ENCODE measurements at places on chromosomes 1 and 21. TPM values are rescaled to one million over a fixed set of nuclear protein-coding genes. Genes with fewer than 3 reads are reported as not detected.

PIP5K1A gene
- 60.9 TPM for total RNA-seq

RNF223 gene
- not detected for total RNA-seq

MATN1 gene
- not detected for total RNA-seq

TEX38 gene
- total RNA-seq, result not detected

DCST2 gene
- total RNA-seq, result 4.2 TPM

DNA sequence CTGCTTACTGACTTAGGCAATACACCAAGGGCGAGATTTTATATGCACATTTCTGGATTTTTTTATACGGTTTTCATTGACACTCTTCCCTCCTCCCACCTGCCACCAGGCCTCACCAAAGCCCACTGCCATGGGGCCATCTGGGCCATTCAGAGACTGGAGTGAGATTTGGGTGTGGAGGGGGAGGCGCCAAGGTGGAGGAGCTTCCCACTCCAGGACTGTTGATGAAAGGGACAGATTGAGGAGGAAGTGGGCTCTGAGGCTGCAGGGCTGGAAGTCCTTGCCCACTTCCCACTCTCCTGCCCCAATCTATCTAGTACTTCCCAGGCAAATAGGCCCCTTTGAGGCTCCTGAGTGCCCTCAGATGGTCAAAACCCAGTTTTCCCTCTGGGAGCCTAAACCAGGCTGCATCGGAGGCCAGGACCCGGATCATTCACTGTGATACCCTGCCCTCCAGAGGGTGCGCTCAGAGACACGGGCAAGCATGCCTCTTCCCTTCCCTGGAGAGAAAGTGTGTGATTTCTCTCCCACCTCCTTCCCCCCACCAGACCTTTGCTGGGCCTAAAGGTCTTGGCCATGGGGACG lies 57.9 kb downstream of the LACTBL1 start:
- no peak for DNase-seq

DNA sequence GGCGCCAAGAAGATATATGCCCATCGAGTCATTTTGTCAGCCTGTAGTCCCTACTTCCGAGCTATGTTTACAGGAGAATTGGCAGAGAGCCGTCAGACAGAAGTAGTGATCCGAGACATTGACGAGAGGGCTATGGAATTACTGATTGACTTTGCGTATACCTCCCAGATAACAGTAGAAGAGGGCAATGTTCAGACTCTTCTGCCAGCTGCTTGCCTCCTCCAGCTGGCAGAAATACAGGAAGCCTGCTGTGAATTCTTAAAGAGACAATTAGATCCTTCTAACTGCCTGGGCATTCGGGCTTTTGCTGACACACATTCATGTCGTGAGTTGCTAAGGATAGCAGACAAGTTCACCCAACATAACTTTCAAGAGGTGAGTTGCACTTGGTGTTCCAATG lies 19.1 kb downstream of the KLHL20 start:
- DNase-seq, result no peak

- peak; percentile 29 for DNase-seq
These were observed 27.7 kb downstream of the EPS15 start for GRCh38 chr1:51491166-51491981.

- no peak for DNase-seq
These were observed 824.3 kb upstream of the PRMT6 start for GRCh38 chr1:106232128-106232527.

DNA sequence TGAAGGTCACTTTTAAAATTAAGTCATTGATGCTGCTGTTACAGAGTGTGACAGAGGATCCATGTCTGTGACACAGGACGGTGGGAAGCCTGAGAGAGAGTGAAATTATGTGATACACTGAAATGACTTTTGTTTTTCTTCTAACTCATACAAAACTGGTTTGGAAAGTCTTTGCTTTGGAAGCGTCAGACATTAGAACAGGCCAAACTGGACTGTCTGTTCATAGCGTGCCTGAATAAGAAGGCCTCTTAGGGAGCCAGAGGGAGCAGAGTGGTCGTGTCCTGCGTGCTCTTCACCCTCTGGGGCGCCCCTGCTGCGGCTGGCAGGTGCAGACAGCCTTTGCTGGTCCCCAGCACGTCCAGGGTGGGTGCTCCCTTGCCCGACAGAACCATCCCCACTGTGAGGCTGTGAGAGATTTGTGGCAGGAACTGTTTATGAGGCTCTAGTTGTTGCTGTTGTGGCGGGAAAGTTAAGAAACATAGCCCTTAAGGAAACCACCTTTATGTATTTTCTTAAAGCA lies 19.7 kb upstream of the PGD start:
- no peak for DNase-seq

DNA sequence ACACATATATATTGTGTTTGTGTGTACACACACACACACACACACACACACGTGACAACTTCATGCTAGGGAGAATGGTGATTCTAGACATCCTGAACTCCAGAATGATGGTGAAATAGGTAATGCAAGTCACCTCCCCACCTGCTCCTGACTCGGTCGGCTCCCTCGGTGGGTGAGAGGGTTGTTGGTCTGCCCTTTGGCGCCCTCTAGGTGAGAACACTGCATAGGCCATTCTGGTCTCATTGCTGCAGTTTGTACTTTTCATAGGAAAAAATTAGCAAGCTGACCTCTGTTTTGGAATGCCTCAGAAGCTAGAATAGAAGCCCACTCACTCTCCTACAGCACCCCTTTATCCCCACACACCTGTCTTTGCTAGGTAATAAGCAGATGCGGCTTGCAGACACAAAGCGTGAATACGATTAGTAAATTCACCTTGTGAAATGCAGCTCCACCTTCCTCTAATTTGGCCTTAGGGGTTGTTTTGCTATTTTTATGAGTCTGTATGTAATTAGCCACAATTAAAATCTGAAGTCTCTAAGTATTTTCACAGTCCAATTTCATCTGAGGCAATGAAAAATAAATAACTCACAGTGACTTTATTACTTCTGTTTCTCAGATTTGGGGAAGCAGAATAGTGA lies 130.0 kb upstream of the KCNJ15 start:
- DNase-seq, result peak; percentile 68

DNA sequence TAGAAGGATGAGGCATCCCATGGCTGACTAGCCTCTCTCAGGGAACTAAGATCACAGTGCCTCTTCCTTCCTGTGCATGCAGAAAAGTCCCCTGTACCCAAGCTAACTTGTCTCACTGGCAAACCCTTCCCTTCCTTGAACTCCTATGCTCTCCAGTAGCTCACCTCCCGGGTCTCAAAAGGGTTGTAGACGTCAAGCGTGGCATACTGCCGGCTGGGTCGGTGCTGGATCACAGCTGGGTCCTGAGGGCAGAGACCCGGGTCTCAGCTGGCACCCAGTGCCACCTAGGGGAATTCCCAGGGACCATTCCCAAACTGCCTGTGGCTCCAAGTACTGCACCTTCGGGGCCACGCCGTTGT lies 688 bp downstream of the SCAMP3 start:
- peak; percentile 20 for DNase-seq

GRCh38 chr1:76939817-76940216 lies 72.5 kb downstream of the ST6GALNAC5 start:
- no peak for DNase-seq

DNA sequence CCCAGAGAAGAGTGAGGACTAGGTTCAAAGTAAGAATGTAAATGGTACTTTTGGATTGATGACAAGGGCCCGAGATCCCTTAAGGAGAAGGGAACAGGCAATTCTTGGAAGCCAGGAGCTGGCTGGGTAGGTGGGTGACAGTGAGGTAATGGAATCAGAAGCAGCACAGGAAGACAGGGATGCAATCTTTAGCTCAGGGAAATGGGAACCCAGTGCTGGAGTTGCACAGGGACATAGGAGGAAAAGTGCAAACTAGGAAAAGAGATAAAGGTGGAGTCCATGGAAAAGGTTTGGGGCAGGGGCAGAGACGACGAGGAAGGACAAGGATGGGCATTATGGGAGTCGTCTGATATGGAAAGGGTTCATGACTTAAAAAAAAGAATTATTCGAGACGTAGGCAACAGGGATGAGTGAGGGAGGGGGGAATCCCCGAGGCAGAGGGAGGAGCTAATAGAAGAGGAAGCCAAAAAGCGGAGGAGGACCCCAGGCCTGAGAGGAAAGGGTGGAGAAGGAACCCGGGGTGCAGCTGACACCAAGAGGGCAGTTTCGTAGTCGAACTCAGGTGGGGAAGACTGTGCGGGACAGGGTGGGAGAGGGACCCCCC lies 495 bp downstream of the PI4KB start:
- peak; percentile 51 for DNase-seq

- DNase-seq, result no peak
These were observed 9.5 kb downstream of the DNM3 start for GRCh38 chr1:171850651-171851350.

GRCh38 chr1:65097076-65097475 lies 50.9 kb upstream of the AK4 start:
- DNase-seq, result no peak

- peak; percentile 72 for DNase-seq
These were observed 10.9 kb downstream of the YARS1 start for GRCh38 chr1:32806290-32806689.

DNA sequence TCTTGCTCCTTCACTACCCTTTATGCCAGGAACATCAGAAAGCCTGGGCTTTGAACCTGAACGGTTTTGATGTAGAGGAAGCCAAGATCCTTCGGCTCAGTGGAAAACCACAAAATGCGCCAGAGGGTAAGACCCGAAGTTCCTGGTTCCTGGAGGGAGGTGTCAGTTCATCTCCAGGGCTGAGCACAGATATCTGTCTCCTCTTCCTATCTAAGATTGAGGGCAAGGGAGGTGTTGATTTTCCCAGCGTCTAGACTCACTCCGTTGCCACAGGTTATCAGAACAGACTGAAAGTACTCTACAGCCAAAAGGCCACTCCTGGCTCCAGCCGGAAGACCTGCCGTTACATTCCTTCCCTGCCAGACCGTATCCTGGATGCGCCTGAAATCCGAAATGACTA lies 915 bp downstream of the CDC20 start:
- peak; percentile 44 for DNase-seq
